GM10248 (cell line): ENCODE measurements at places on chromosomes 13 and 19.

DNA sequence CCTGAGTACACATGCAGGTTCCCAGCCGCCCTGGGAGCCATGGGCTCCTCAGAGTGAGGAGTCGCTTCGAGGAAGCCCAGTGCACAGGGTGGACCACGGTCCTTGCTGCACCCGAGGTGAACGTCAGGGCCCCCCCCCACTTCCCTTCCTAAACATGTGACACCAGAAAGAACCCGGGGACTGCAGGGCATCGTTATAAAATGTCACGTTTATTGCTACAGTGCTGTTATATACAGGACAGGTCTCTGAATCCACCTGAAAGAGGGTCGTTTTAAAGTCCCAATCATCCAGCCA, 3.8 kb upstream of the UQCR11 start:
- no peak for DNase-seq

DNA sequence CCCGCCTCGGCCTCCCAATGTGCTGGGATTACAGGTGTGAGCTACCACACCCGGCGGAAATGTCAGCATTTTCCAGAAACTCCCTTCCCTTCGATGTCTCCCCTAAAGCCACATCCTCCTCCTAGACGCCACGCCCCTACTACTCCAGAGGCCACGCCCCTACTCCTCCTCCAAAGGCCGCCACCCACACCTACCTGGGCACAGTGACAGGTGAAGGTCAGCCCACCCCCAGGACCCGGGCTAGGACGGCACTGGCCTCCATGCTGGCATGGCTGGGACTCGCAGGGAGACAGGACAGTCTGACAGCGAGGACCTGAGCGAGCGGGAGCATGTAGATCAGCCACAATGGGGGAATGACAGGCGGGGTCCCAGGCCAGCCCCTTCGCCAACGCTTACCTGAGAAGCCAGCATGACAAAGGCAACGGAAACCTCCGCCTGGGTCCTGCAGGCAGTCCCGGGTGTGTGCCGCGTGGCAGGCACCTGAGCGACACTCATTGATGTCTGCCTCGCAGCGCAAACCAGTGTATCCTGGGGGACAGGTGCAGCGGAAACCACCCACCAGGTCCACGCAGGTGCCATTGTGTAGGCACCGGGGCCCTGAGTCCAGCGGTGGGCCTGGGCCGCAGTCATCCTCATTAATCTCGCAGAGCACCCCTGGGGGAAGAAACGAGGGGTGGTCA, 22.0 kb downstream of the NOTCH3 start:
- no peak for DNase-seq

GRCh38 chr13:73865027-73865426, 269.2 kb downstream of the KLF12 start:
- DNase-seq: no peak

DNA sequence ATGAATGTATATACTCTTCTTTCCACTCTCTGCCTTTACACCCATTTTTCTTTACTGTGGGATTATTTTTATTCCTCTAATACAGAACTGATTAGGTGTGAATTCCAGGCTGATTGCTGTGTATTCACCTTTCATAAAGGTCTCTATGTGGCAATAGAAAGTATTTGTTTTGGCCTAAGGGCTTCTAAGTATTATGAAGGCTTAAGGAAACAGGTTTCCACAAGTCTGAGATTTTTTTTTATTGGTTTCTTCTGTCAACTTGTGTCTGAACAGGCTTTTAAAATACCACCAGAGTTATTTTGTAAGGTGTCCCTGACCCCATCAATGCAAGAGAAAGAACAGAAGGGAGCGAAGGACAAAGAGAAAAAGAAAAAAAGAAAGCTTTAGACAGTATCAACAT, 1102.0 kb upstream of the SPRY2 start:
- no peak for DNase-seq

- peak; percentile 88 for DNase-seq
These were observed 44.1 kb upstream of the RANBP3 start for GRCh38 chr19:6021878-6022569.

DNA sequence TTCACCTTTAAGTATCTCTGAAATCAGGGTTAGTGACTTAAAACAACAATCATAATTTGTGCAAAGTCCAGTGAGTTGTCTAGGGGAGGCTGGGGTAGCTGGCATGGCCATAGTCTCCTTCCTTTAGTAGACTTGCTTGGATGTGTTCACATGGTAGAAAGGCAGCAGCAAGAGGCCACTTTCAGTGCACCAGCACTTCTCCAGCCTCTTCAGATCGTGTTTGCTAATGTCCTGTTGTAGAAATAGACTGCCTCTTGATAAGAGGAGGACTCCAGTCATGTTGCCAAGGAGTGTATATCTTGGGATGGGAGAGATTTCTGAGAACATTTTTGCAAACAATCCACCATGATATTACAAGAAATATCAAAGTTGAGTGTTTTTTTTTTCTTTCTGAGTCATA, 22.9 kb downstream of the WDFY2 start:
- no peak for DNase-seq

DNA sequence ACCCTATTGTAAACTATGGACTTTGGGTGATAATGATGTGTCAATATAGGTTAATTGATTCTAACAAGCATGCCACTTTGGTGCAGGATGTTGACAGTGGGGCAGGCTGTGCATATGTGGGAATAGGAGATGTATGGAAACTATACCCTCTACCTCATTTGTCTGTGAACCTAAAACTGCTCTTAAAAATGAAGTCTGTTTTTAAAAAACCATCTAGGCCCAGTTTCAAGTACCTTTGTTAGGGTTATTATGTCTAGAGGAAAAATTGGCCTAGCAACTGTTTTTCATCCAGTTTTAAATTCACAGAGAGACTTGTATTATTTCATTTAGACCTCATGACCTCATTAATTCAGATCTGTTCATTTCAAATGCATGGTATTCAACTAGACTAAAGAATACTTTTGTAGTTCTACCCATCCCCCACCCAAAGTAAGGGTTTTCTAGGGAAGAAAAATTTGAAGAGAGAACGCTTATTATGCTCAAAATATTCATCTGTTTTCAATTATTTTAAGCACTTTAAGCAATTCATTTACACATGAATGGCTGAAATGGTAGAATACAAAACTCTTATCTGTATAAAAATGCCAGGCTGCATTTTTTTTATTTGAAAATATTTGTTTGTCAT, 1781.9 kb upstream of the MIR17HG start:
- DNase-seq: no peak

GRCh38 chr19:44447916-44448674, at the start of gene ZNF229:
ZNF229 (minus strand) TSS chr19:44448472; CDS start chr19:44442847, 5,625 bp downstream.
- DNase-seq: peak; percentile 42
